ENCODE measurements at places on chromosomes 1 and 21.
A peak's percentile ranks its signal among the peaks of the same experiment; 100 is the strongest.

DNA sequence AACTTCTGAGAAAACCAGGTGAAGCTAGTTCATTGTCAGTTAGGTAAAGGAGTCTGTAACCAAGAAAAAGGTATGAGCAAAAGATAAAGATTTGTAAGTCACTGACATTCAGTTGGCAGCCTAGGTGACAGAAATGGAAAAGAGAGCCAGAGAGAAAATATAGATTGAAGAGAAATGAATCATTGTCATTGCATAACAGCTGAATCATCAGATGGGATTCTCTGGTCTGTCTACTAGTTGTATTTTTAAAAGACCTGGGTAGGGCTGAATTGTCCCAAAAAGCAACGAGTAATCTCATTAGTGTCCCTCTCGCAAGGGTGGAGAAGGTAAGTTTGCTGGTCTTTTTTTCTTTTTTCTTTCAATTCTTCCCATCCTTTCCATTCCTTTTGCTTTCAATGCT is 36.6 kb downstream of the PTGS2 start:
- no peak for DNase-seq

DNA sequence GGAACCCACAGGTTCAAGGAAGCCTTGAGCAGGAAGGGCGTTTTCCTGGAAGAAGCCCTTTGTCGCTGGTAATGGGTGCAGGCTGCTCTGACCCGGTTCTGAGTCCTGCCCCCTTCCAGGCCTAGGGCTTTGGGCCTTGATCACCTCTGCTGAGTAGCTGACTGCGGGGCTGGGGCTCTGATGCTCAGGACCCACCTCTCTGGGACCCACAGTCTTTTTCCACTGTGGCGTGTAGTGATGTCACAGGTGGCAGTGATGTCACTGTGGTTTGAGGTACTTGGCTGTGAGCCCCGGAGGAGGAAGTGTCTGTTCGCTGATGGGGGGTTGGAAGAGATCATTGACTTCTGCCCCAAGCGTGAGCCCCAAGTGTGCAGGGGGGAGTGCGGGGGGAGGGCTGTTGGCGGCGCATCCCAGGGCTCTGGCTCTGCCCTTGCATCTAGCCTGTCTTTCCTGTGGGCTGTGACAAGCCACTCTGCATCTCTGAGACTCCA is 6.9 kb downstream of the TNFRSF1B start:
- DNase-seq, result peak; percentile 56

- no peak for DNase-seq
Measured at GRCh38 chr1:66563094-66563800, 29.3 kb downstream of the SGIP1 start.

DNA sequence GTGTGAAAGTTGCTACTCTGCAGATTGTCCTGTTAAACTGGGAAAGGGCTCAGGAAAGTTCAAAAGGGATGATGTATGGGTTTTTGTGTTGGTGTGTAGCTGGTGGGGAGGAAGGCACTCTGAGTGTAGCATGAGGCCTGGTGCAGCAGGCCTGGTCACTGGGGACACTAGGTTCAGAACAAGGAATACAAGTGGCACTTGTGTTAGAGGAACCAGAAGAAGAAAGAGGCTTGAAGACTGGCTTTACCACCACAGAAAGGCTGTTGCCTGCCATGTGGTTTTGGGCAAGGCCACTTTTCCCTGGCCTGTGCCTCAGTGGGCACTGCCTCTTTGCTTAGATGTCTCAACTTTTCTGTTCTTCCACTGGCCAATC is 122.8 kb downstream of the NOS1AP start:
- DNase-seq, result no peak

GRCh38 chr1:185767508-185768120 is 33.4 kb downstream of the HMCN1 start:
- no peak for DNase-seq

- DNase-seq, result no peak
Measured at GRCh38 chr1:66041654-66042053, 249.0 kb downstream of the PDE4B start.

DNA sequence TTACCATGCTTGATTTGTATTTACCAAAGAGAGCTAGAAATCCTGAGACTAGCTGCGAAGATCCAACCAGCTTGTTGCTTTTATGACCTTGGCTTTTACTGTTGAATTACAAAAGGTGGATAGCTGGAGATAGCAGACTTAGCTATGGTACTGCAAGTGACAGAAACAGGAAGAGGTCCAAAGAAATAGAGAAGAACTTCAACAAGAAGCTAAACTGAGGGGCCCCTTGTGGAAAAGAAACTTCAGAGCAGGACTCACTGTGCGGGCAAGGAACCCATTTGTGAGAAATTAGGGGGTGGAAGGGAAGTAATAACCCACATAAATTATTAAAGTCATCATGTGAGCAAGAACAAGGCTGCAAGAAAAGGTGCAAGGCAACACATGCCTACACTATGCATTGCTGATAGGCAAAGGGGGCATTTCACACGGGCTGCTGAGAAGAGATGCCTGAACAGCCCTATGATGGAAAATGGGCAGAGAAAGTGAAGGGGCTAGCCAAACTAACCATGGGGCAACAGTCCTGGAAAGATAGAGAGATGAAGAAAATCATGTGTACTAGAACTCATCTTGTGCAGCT is 116.6 kb upstream of the PRDX6 start:
- DNase-seq, result no peak

GRCh38 chr1:235098547-235098946 is 30.1 kb downstream of the TOMM20 start:
- no peak for DNase-seq

DNA sequence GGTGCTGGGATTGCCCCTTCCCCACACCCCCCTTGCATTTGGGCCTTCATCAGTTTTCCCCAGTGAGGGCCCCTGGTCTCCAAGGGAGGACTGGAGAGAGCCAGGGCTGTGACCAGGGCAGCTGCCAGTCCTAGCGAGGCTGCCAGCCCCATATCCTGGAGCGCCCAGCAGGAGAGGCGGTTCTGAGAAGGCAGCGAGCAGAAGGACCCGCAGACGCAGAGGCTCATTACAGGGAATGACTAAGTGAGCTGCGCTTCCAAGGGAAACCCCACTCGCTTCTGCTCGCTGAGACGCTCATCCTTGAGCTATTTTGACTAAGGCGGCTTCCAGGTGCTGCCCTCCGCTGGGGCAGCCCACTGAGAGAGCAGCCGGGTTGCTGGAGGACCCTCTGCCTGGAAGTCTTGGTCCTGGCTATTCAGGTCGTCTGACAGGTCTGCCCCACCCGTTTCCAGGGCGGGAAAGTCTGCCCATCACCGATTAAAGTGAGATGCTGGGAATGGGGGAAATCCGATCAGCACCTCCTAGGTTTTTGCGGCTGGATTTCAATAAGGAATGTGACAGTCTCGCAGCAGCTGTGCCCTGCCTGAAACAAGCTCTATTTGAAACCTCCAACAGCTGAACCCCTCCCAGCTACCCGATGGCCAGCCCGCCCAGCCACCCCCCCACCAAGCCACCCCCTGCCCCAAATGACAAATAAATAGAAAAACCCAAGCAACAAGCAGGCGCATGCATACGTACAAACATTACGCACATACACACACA is 2.8 kb downstream of the KCNN3 start:
- peak; percentile 23 for DNase-seq

GRCh38 chr21:45352621-45353139 is 52.3 kb upstream of the COL18A1 start:
- no peak for DNase-seq

GRCh38 chr1:29845910-29846309 is 609.6 kb downstream of the PTPRU start:
- no peak for DNase-seq

DNA sequence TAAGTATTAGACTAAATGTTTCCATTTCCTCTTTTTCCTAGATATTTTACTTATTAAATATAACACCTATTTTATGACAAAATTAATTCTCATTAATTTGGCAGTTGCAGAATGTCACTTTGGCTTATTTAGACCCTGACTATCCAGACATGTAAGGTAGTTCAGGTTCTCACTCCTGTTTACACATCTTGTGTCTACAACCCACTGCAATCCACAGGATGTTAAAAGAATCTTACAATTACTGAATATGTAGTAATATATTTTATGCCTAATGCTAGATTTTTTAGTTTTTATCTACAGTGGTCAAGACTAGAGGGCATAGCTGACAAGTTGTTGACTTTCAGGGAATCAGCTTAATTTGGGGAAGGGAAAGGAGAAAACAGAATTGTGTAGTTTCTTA is 346.7 kb downstream of the USP25 start:
- DNase-seq, result no peak

DNA sequence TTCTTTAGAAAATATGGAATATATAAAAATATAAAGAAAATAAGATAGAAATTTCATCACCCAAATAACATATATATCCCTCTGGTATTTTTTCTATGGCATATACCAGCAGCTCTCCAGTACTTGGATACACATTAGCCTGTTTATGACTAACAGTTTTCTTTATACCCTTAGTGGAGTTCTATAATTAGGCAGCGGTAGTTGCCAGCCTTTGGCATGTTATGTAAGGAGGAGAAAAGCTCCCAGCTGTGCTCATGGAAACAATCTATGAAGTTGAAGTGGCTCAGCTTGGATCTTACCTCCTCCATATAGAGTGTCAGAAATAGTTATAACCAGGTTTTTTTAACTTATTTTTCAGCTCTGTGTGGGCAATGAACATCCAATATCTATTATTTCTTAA is 1636.8 kb downstream of the AMY1C start:
- DNase-seq, result no peak

DNA sequence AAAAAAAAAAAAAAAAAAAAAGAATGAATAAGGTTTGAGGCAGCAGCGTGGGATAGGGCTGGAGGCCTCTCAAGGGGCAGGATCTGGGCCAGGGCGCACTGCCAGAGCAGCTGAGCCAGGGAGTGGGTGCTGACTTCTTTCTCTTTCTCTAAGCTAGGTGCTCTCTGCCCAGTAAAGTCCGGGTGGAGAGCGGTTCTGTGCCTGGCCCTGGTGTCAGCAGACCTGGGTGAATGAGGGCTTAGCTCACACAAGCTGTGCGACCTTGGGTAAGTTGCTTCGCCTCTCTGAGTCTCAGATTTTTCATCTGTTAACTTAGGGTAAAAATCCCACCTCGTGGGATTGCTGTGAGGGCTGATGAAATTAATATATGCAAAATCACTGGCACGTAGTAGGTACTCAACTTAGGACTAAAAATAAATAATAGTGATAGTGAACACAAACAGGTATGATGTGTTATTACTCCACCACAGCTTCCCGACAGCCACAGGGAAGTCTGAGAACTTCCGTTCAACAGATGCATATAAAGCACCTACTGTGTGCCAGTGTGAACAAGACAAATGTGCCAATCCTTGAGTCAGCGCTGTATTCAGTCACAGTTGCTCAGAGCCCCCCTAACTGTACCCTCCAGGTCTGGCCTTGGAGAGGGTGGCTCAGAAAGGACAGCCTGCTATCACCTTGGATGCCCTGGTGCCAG is 2.0 kb upstream of the FAM131C start:
- DNase-seq, result no peak

DNA sequence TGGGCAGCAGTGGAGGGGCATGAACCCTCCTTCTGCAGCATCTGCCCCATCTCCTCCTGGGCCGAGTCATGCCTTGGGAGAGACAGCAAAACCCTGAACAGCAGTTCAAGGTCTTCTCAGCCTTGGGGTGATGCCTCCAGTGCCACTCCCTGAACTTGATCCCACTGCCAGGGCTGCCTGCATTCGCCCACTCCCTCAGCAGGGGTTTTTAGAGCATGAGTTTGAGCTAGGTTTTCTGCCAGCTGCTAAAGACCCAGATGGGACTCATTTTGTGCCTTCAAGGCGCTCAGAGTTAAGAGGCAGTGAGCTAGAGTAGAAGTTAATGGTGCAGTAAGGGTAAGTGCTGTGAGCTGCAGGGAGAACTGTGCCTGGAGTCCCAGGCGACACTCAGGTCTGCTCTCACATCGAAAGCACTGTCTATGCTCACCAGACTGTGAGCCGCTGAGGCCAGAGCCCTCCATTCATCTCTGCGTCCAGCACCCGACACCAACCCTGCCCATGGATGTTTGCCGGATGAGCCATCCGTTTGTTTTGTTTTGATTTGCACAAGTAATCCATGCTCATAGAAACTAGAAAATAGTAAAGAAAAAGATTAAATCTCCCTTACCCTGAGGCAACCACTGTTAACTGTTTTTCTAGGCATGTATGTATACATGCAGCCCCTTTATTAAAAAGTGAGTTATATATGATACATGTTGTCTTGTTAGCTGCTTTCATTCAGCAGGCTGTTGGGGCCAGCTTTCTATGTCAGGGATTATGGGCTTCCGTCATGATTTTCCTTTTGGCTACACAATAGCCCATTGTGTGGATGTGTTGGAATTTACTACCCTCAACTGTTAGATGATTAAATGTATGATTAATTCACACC is 67.8 kb downstream of the VPS26C start:
- no peak for DNase-seq

DNA sequence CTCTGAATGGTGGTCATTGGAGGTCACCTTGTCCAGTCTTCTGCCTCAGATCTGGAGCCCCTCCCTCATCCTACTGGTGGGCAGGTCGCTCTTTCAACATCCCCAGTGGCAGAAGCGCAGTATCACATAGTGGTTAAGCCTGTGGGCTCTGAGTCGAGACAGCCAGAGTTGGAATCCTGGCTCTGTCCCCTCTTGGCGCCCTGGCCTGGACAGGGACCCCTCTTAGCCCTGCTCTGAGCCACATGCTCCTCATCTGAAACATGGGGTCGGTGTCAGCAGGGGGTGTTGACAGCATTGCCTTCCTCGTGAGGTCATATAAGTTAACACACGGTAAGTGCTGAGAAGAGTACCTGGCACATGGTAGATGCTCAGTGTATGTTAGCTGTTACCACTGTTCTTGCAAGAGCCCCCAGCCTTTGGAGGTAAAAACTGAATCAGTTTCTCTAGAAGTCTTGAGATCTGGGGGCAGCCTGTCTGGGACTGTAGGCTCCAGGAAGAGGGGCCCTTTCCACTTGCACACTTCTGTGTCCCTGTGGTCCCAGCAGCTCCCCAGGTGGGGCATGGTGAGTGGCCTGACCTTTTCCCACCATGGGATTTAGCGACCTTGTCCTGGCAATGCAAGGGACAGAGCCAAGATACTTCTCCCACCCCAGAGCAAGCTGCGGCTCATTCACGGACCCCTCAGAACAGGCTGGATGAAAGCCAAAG is 6.4 kb downstream of the ZC3H12A start:
- no peak for DNase-seq

GRCh38 chr1:92879316-92879968 is 47.6 kb downstream of the RPL5 start:
- DNase-seq, result no peak

GRCh38 chr1:213269829-213270228 is 218.8 kb downstream of the RPS6KC1 start:
- no peak for DNase-seq

- no peak for DNase-seq
Measured at GRCh38 chr1:214511639-214511998, 39.8 kb downstream of the PTPN14 start.

GRCh38 chr1:20371883-20372282 is 81.2 kb downstream of the VWA5B1 start:
- no peak for DNase-seq

DNA sequence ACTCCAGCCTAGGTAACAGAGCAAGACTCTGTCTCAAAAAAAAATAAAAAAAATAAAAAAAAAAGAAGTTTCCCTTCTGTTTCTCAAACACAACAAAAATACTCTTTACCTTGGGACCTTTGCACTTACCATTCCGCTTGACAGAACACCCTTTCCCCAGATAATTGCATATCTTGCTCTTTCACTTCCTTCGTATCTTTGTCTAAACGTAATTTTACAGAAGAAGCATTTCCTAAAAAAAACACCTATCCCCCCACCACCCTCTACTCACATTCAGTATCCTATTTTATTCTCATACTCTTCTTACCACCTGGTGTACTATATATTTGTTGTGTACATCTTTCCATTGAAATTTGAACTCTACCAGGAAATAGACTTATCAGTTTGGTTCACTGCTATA is 32.7 kb downstream of the ASH1L start:
- no peak for DNase-seq

- DNase-seq, result no peak
Measured at GRCh38 chr1:30284728-30285475, 438.5 kb downstream of the MATN1 start.

GRCh38 chr1:230548357-230548756 is 93.9 kb upstream of the COG2 start:
- DNase-seq, result no peak
